ENCODE measurements at places on chromosomes 16 and 17.

DNA sequence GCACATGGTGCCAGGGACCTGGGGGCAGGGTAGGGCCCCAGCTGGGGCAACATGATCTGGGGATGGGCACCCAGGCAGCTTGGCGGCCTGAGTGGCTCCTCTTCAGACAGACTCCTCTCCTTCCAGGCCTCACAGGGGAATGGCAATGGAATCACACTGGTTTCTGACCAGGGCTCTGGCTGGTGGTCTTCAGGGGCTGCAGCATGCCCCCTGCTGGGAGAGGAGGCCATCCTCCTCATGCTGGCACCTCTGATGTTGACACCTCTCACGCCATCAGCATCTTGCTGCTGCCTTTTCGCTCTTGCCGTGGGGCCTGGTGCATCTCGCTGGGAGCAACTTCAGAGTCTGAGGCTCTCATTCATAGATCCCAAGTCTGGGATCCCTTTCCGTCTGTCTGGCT lies 11.2 kb upstream of the GFOD2 start:
- DNase-seq: no peak

DNA sequence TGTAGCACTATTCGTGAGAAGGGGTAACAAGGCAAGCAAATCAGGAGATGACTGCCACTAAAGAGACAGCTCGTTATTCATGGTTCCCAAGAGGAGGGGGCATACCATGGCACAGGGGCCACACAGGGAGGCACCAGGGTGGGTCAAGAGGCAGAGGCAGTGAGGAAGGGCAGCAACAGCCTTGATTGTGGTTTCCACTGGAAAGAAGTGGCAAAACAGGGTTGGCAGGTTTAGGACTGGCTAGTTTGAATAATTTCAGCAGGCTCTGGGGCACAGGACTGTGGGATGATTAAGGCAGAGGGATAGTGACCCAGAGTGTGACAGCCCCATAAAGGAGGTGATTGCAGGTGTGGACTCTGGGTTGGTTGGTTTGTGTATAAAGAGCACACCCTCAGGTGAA lies 188.9 kb downstream of the CBLN1 start:
- no peak for DNase-seq

GRCh38 chr16:17305694-17306093 lies 165.1 kb downstream of the XYLT1 start:
- DNase-seq: no peak

- DNase-seq: no peak
Observed at GRCh38 chr17:76496464-76496863, 4.8 kb downstream of the RHBDF2 start.

GRCh38 chr16:54506741-54507500 lies 220.3 kb upstream of the IRX3 start:
- DNase-seq: no peak

GRCh38 chr17:63665527-63666214 lies 34.3 kb downstream of the LIMD2 start:
- DNase-seq: no peak

DNA sequence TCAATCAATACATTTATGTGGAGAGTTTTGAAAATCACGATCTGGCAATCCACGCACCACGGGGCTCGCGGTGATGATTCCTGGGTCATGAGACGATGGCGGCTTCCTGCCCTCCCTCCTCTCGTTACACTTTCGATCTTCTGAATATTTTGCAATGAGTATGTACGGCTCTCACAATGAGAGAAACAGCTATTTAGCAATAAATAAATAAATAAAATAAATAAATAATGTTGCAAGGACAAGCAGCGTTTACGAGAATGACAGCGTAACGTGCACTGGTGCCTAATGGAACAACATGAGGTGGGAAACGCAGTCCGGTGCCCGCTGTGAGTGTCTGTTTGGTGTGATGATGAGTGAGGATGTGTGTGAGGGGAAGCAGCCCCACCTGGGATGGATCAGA lies 46.7 kb upstream of the JPH3 start:
- DNase-seq: no peak

DNA sequence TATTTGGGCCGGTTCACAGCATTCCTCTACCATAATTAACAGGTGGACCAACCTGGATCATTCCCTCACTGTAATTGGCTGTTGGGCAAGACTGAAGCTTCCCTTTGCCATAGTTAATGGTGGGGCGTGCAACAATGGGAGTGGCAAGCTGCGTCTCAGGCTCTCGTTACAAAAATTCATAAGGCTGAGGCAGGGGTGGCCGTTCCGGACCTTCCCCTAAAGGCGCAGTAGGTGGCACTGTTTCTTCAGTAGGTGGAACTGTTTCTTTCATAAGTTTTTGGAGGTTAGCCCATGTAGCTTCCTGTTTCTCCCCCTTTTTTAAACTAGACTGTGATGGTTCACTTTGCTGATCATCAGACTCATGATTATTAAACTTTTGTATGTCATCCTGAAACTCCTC lies 17.0 kb upstream of the TMC5 start:
- no peak for DNase-seq

- DNase-seq: no peak
Observed at GRCh38 chr16:83899272-83899897, 470 bp downstream of the MLYCD start.

DNA sequence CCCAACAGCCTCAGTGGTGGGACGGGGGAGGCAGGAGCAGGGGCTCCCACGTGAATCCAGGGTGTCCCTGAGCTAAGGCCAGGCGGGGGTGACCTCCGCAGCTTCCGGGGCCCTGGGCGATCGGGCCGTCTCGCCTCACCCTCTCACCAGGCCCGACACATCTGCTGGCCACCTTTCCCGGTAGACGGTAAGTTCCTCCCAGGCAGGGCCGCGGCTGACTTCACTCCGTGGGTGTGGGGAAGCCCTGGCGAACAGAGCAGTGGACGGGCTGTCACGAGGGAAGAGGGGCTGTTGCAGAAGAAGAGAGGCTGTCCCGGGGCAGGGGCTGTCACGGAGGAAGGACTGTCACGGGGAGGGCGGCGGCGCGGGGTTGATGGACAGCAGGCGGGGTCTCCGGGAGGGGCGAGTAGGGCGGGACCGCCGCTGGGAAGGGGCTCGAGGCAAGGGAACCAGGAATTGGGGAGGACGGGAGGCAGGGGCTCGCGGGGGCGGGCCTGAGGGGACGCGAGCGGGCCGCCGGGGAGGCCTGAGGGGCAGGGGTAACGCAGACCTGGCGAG lies 498 bp downstream of the PKMYT1 start:
- no peak for DNase-seq

DNA sequence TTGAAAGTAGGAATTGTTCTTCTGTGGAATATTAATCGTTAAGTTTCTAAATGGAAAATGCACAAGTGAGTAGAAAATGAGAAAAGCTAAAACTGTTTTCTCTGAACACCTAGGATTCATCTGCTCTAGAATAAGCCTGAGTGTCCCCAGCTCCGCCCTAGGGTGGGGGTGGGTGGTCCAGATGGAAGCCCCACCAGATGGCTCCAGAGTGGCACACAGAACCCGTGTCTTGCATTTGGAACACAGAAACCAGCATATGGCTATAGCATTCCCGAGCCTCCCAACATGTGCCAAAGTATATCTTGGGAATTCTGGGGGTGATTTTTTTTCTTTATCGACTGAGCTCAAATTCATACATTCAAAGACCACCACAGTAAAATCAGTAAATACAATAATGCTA lies 517.7 kb upstream of the PSMD7 start:
- no peak for DNase-seq

GRCh38 chr16:72068930-72069329 lies 5.9 kb downstream of the HPR start:
- no peak for DNase-seq

GRCh38 chr17:72439893-72440502 lies 319.2 kb downstream of the SOX9 start:
- DNase-seq: no peak

DNA sequence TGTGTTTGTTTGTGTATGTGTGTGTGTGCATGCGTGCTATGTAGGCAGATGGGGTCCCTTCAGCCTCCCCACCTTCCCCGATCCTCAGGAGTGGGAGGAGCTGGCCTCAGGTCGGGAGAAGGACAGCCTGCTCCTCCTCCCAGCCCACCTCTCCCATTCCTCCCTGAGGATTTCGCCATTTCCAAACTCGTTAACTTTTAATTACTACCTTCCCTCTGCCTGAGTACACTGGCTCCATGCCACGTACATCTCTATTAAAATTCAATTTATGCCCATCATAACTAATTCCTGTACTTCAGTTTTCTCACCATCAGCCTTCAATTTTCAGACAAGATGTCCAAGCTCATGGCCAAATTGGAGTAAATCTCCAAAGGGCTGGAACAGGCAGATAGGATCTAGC lies 148.6 kb downstream of the SDK2 start:
- no peak for DNase-seq

- DNase-seq: no peak
Observed at GRCh38 chr16:660459-661183, 7.3 kb upstream of the RHOT2 start.

DNA sequence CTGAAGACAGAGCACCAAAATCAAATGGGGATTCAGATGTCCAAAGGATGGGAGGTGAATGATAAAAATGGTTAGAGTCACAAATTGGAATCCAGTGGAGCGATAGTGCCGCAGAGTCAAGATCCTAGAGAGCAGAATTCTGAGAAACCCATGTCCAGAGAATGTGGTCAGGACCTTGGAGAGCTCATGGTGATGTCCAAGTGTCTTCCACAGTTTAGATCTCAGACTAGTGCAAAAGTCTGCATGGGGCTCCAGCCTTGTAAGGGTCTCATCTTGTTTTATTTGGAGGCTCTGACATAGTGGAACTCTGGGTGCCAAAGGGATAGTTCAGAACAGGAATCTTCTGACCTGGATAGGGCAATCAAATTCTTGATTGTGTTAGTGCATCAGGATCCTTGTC lies 245.9 kb upstream of the HSBP1 start:
- DNase-seq: no peak

- no peak for DNase-seq
Observed at GRCh38 chr16:69118468-69118867, 13.0 kb downstream of the HAS3 start.

- no peak for DNase-seq
Observed at GRCh38 chr16:52439171-52439701, 107.7 kb downstream of the TOX3 start.

DNA sequence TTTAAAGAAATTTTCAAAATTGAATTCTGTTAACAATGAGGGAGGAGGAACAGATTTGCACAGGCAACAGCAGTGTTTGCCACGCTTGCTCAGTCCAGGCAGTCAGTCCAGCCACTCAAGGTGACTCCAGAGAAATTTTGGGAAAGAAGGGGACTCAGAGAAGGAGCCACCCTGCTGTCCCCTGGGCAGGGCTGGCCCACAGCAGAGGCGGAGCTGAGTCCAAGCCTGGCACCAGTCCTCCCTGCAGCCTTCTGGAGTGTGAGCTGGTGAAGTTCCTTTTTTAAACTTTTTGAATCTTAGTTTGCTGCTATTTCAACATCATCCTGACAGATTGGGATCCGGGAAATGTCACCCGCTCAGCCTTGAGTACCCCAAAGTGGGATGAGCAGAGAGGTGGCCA lies 14.5 kb upstream of the SLC47A2 start:
- DNase-seq: no peak

GRCh38 chr16:47731252-47731651 lies 270.1 kb downstream of the PHKB start:
- no peak for DNase-seq

- no peak for DNase-seq
Observed at GRCh38 chr17:61481421-61481820, 29.2 kb downstream of the TBX4 start.

DNA sequence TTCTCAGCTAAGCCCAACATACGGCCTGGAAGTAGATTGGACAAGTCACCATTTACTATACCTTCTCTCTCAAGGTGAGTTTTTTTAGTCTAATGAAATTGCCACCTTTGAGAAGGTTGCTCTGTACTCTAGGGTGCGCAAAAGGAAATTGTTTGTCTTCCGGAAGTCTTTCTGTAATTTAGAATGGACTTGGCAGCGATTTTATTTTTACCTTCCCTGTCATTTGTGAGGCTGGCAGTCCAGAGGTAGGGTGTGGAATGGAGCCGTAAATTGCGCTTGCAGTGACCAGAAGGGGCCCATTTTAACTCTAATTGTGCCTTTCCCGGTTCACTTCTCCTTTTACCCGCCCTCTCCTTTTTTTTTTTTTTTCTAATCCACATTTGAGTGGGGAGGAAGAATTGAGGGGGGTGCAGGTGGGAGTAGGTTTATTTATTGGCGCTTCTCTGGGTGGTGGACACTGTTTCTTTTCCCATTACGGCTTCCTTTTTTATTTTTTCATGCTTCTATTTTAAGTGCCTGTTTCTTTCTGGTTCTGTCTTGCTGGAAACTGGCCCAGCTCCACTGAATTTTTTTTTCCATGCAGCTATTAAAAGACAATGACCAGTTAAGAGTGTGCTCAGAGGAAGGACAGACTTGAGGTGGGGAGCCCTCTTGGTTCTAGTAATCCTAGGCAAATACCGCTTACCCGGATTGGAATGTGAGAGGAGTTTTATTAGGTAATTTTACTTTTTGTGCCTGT lies 89.7 kb upstream of the CLEC18A start:
- DNase-seq: no peak

DNA sequence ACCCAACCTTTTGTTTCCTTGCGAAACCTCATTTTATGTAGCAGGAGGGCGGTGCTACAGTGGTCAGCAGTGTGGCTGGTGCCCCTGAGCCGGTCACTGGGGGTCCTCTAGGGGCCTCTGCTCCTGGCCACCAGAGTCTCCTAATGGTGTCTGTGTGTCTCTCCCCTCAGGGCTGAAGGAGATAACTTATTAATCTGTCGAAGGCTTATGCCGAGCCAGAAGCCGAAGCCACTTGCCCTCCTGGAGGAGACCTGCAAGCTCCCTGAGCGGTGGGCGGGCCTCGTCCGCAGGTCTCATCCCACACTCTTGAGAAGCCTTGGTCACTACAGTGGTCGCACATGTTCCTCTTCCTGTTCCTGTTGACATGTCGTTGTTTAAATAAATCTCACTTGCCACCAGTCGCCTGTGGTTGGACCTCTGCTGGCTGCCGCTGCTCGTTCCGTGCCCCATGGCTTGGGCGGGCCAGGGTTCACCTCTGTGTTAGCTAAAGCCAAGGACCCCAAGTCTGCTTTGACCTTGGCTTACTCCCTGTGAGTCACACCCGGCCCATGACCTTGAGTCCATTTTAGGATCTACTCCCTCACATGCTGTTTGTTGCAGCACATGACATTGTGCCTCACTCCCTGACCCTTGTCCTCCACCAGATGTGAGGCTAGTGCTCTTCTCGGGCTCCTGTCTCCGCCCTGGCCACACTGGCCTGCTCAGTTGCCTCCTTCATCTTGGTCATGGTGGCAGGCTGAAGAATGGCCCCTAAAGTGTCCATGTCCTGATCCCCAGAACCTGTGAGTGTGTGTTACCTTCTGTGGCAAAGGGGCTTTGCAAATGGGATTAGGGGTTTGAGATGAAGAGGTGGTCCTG lies 38.7 kb upstream of the AQP8 start:
- DNase-seq: no peak

Measured in epithelial cell of proximal tubule (primary cell).